ENCODE measurements at places on chromosomes 5 and 9.

- DNase-seq, result no peak
Observed at GRCh38 chr5:81353189-81353588, 40.7 kb downstream of the ACOT12 start.

GRCh38 chr5:179176571-179177230 is 116.5 kb downstream of the ZNF354C start:
- DNase-seq, result no peak

DNA sequence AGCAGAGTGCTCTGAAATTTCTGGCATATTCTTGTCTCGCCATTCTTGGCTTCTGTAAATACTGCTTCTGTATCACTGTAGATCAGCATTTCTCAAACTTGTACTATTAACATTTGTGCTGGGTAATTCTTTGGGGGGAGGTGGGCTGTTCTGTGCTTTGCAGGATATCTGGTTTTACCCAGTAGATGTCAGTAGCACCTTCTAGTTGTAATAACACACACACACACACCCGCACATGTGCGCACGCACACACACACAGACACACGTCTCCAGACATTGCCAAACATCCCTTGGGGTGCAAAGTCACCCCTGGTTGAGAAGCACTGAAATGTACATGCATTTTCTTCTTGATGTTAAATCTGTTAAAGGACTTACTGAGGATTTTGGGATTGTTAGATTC is 304.1 kb downstream of the MAT2B start:
- DNase-seq, result no peak

DNA sequence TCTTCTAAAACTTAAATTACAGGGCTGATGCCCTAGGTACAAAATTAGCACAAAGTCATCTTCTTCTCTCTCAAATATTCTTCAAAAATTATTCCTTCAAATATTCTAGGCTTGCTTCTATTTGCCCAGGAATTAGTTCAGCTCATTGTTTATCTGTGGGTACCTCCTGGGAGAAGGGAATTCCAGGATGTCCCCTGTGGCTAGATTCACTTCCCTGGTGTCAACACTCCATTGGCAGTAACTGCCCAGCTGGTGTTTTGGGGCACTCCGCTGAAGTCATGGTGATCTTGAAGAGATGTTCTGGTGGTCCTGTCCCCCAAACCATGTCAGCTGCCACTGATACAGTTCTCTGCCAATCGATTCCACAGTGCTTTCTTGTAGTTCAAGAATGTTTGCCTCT is 26.2 kb upstream of the TGFBR1 start:
- no peak for DNase-seq

DNA sequence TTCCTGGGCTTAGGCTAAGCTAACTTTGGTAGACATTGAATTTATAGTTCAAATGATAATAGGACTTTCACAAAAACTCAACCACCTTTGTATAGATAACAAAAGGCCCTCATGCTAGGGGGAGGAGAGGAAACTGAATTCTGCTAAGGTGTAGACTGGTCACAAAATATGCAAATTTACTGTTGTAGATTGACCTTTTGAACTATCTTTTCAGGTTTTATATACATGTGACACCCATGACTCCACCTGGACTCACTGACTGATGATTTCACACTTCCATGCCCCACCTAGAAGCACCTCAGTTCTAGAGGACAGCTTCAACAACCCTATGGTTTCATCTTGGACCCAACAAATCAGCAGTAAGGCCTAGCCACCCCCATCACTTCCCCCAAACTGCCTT is 165.7 kb downstream of the CEMIP2 start:
- no peak for DNase-seq

DNA sequence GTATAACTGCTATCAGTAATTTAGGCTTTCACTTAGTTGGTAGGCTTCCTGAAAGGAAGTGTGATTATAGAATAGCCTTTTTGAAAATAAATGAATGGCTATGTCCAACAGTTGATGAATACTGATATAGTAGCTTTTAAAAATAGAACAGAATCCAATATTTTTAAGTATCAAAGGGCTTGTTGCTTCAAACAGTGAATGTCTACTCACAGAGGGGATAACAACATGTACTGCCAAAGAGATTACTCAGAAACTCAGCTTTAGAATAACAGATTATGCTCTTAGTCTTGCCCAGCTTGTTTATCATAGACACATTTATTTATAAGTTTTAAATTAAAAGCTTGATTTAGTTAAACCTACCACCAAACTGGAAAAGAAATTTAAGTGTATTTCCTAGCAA is 132.6 kb downstream of the XRCC4 start:
- no peak for DNase-seq
